ENCODE measurements at places on chromosomes 11 and 22.

DNA sequence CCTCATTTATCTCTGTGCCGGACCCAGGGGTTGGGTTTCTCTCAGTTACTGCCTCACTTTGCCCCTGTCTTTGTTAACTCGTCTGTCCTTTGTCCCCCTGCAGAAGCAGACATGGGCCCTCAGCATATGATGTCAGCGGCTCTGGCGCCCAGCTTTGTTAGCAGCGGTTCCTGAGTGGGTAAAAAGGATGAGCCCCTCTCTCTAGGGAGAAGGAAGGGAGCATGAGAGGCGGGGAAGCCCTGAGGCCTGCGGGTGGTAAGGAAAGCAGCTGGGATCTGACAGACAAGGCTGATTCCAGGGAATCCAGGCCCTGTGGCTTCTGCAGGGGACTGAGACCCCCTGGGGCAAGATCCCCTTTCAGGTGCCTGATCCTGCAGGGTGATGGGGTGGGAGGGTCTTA is 51.7 kb downstream of the MCM5 start:
- DNase-seq, result no peak

- no peak for DNase-seq
Observed at GRCh38 chr11:107929611-107930200, 1.5 kb downstream of the RAB39A start.

DNA sequence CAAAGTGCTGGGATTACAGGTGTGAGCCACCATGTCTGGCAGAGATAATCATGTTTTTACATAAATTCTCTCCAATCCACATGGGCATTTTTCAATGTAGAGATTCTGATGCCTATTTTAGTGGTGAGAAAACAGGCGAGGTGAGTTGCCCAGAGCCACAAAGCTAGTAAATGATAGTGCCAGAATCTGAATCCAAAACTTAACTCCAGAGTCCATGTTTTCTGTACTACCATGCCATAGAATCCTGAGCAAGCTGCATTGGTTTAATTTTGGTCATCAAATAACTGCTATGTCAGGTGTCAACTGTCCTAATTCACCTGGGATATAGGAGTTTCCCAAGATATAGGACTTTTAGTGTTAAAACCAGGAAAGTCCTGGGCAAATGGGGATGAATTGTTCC is 13.6 kb downstream of the NEFH start:
- no peak for DNase-seq

DNA sequence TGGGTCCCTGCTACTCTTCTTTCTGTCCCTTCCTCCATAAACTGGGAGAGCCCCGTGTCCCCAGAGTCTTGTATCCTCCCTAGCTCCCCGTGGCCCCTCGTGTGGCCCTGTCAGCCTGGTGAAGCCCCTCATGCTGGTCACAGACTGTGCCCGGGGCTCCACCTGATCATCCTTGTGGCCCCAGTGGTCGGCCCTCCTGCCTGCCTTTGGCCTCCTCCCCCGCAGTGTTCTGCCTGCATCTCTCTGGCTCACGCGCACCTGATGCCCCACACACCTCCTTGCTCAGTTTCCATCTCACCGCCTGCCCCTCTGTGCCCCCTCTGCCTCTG is 1.2 kb upstream of the CABP2 start:
- no peak for DNase-seq

- DNase-seq, result no peak
Observed at GRCh38 chr11:87300640-87301380, 263.1 kb downstream of the TMEM135 start.

Measured in stimulated activated CD4-positive, alpha-beta T cell treated with anti-CD3 and anti-CD28 coated beads, Interleukin-1b, Interleukin-23, amount 100 ng/mL, for 1 hour (primary cell).